Cerebellum (tissue), 4 donors: ENCODE measurements at places on chromosomes 6 and 20. TPM values are rescaled to one million over a fixed set of nuclear protein-coding genes. Genes with fewer than 3 reads are reported as not detected.

The TREML2 gene
- total RNA-seq = 0.09 TPM

The MYLK2 gene
- total RNA-seq = 1.1 TPM

The OR2H2 gene
- not detected for total RNA-seq

The ATP6V1G2 gene
- total RNA-seq = 48.2 TPM

The STMND1 gene
- 0.36 TPM for total RNA-seq

The MUC21 gene
- not detected for total RNA-seq
